ENCODE measurements at places on chromosomes 2 and 18.
A peak's percentile ranks its signal among the peaks of the same experiment; 100 is the strongest.

- no peak for DNase-seq
Measured at GRCh38 chr18:75280427-75281280, 70.1 kb downstream of the TSHZ1 start.

- no peak for DNase-seq
Measured at GRCh38 chr2:10922307-10923007, 10.7 kb downstream of the KCNF1 start.

- no peak for DNase-seq
Measured at GRCh38 chr2:238558456-238559099, 131.9 kb downstream of the ASB1 start.

GRCh38 chr18:43886341-43886740 lies 609.1 kb upstream of the SYT4 start:
- DNase-seq, result no peak

GRCh38 chr2:25234738-25235137 lies 66.4 kb upstream of the POMC start:
- DNase-seq, result no peak

- DNase-seq, result no peak
Measured at GRCh38 chr2:77156599-77156998, 365.6 kb downstream of the LRRTM4 start.

DNA sequence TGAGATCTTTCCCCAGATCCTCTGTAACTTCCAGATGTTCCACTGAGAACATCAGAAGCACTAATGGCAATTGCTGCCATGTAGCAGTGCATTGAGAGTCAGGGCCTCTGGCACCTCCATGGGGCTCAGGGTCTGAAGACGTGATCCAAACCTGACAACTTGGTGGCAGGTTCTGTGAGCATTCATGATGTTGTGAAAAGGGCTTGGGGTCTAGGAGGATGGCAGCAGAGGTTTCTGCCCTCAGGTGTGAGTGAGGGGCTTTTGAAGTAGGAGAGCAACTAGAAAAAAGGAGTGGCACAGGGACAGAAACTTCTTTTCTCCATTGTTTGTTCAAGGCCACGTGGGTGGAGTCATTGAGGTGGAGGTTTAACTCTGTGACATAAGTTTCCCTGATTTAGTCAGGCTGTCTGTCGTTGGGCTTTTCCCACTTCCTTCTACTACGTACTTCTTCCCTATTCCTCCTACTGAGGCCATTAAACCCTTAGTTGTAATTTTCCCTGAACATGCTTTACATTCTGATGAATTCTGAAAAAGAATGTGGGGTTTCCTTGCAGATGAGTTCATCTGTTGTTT lies 13.1 kb downstream of the CFLAR start:
- DNase-seq, result no peak

GRCh38 chr2:48395658-48396057 lies 134.3 kb upstream of the STON1 start:
- DNase-seq, result no peak

- DNase-seq, result no peak
Measured at GRCh38 chr18:35099911-35100310, 58.7 kb downstream of the MAPRE2 start.

- DNase-seq, result peak; percentile 66
Measured at GRCh38 chr2:170715062-170715931, at the start of gene SP5. Gene SP5, plus strand, starts transcription at chr2:170715337. Its CDS starts 176 bp downstream, at chr2:170715513.

GRCh38 chr2:168216351-168217005 lies 30.9 kb downstream of the STK39 start:
- DNase-seq, result no peak

DNA sequence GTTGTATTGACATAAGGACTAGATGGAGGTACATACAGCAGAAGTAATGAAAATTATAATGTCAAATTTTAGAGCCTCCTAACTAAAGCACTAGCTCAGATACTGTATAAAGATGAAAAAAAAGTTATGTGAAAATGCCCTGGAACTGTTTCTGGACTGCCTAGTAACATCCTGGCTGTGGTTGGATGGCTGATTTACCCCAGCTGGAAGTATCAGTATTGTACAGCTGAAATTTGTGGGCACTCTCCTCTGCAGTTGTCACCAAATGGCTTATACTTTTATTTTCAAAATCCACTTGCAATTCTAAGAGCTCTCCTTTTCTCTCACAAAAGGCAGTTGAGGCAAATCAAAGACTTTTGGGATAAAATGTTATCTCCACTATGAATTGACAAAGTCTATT lies 239.2 kb downstream of the RPIA start:
- DNase-seq, result no peak

- DNase-seq, result no peak
Measured at GRCh38 chr2:105746177-105747080, 1.7 kb downstream of the NCK2 start.

DNA sequence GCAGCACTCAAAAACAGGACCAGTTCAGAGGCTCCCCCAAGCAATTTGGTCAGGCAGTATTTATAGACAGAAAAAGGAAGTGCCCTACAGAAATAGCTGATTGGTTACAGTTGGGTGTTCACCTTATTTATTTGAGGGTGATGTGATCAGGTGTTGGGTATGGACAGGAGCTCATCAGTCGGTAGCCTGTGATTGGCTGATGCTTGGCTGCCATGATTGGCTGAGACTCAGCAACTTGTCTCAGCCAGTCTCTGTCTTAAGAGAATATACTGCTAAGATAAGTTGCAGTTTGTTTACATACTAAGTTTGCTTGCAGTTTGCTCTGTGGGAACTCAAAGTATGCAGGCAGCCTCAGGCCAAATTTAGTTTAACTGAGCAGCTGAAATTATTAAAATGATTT lies 9.4 kb downstream of the ABCG8 start:
- no peak for DNase-seq

GRCh38 chr18:34028324-34028723 lies 196.4 kb downstream of the NOL4 start:
- no peak for DNase-seq

- no peak for DNase-seq
Measured at GRCh38 chr2:191204433-191204832, 40.8 kb upstream of the MYO1B start.

DNA sequence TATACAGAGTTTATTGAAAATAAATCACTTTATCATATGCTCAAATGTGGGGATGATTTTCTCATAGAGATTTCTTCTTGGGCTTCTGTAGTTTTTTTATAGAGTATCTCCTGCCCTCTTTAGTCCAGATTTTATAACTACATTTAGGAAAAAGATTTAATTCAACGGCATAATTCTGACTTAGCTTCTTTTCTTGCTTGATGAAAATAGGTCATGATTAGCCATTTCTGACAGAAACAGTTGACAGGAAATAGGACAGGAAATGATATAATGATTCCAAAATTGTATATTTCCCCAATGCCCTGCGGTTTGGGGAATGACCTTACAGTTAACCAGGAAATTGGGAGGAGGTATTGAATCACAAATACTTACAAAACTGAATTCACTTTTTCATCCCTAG lies 1531.9 kb upstream of the ACVR2A start:
- DNase-seq, result no peak

- DNase-seq, result no peak
Measured at GRCh38 chr2:28155086-28155485, 237.6 kb upstream of the FOSL2 start.

GRCh38 chr2:135657806-135658582 lies 83.7 kb upstream of the UBXN4 start:
- DNase-seq, result no peak

DNA sequence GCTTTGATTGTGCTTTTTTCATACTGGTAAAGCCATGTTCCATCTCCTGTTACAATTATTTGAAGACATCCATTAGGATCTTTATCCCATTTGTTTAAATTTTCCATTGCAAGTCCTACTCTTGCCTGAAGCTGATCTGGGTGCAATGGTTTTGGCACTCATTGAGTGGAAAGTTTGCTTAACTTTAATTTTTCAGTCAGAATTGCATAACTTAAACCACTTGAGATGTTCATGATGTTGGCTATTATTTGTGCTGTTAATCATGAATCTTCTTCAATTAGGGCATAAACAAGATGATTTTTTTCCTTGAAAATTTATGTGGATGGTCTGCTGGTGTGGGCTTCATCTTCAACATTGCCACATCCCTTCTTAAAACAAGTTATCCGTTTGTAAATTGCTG lies 180.1 kb downstream of the ST6GAL2 start:
- DNase-seq, result no peak

GRCh38 chr2:42888321-42889245 lies 96.2 kb upstream of the HAAO start:
- DNase-seq, result no peak

- no peak for DNase-seq
Measured at GRCh38 chr2:119590873-119591272, 46.6 kb downstream of the CFAP221 start.

DNA sequence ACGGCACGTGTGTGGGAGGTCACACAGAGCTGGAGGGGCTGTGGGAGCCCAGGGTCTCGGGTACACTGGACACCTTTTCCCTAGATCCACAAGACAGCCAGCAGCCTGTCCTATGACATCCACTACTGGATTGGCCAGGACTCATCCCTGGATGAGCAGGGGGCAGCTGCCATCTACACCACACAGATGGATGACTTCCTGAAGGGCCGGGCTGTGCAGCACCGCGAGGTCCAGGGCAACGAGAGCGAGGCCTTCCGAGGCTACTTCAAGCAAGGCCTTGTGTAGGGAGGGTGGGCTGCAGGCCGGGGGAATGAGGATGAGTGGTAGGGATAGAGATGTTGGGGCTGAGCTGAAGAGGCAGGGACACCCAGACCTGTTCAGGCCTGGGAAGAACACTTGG lies 6.6 kb downstream of the VIL1 start:
- DNase-seq, result no peak

- no peak for DNase-seq
Measured at GRCh38 chr2:231228974-231229529, 30.6 kb downstream of the ARMC9 start.

- DNase-seq, result no peak
Measured at GRCh38 chr2:12201369-12201768, 454.9 kb downstream of the LPIN1 start.

- no peak for DNase-seq
Measured at GRCh38 chr18:60976976-60977375, 356.3 kb upstream of the CDH20 start.

DNA sequence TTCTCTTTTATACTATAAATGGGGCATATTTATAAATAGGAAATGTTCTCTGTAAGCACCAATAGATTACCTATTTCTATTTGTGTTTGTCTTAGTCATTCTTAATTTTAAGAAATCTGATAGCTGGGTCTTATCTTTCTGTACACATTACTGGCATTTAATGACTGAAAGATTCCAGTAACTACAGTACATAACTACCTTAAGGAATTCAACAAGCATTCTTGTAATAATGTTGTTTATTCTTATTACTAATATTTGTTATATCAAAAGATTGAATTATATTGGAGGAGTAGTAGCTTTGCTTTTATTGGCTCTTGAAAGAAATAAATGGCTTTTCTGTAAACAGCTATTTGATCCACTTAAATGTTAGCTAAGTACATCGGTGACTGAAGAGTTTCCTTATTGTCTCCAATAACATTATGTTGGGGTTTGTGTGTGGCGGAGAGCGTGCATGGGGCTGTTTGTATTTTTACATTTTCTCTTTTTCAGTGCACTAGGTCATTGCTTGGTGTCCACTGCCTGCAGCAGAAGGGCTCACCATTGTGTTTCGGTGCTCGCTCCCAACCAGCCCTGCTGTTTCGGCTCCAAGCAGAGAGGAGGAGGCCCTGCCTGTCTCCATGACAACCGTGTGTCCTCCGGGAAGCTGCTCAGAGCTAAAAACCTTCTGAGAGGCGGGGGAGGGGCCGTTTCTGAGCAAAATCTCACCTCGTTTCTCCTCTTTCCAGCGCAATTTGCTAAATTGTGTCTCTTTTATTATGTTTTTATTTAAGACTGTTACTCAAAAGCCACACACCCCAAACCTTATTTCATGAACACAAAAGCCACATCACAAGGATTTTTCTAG lies 112.5 kb upstream of the SLC38A11 start:
- DNase-seq, result peak; percentile 89

DNA sequence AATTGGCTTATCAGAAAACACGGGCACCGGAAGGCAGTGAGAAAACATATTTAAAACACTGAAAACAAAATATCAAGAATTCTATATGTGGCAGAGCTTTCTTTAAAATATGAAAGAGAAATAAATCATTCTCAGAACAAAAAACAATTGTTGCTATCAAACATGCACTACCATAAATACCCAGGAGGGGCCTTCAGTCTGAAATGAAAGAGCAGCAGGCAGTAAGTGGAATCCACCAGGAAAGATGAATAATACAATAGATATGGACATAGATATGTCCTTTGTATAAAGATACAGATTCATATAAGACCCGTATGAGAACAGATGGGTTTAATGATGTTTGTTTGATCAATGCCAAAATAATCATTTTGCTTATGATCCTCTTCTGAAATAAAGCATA lies 142.0 kb downstream of the TMEM18 start:
- no peak for DNase-seq

GRCh38 chr2:118844261-118845004 lies 3.0 kb downstream of the EN1 start:
- DNase-seq, result no peak

All from NCI-H2171 (cell line).